ENCODE measurements at places on chromosomes 2 and 18.

GRCh38 chr18:9413576-9413975 is 61.7 kb upstream of the RALBP1 start:
- DNase-seq, result no peak

- DNase-seq, result no peak
Measured at GRCh38 chr2:160477032-160477431, 16.6 kb downstream of the RBMS1 start.

- DNase-seq, result no peak
Measured at GRCh38 chr2:19408592-19408991, 50.2 kb upstream of the OSR1 start.

GRCh38 chr2:124050833-124051497 is 25.9 kb downstream of the CNTNAP5 start:
- no peak for DNase-seq

GRCh38 chr18:67081482-67082211 is 434.9 kb downstream of the DSEL start:
- no peak for DNase-seq

GRCh38 chr2:205543937-205544702 is 138.2 kb upstream of the NRP2 start:
- no peak for DNase-seq

- no peak for DNase-seq
Measured at GRCh38 chr2:197134206-197134605, 176.4 kb downstream of the ANKRD44 start.

GRCh38 chr2:95031076-95031725 is 5.7 kb downstream of the MAL start:
- DNase-seq, result no peak

- DNase-seq, result no peak
Measured at GRCh38 chr2:218471036-218471435, 52.1 kb downstream of the VIL1 start.

- no peak for DNase-seq
Measured at GRCh38 chr2:138239902-138240491, 261.6 kb upstream of the SPOPL start.

DNA sequence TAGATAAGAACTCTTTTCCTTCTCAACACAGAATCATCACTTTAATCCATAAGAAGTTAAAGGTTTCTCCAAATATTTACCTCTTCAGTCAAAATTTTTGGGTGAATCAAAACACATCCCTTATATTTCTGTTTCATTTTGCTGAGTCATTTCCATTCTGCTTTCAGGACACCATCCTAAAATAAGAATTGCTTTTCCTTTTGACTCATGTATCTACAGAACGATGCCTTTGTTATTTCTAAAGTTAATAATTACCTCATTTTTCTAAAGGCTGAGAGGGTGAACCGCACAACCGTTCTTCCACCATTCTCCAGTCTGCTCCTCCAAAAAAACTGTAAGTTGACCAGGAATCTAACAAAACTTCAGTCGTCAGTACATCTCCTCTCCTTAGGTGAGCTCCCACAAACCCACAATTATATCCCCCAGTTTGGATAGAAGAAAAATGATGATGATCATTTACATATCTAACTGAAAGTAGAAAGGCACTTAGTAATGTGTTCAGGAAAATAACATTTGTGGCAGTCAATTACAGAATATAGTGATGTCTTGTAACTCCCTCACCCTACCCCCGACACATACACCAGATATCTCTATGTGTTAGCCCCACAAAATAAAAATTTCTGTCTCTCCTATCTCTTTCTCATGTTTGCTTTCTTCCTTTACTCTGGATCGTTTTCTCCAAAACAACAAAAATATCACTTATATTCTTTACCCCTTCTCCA is 162.5 kb downstream of the RAD51AP2 start:
- no peak for DNase-seq

DNA sequence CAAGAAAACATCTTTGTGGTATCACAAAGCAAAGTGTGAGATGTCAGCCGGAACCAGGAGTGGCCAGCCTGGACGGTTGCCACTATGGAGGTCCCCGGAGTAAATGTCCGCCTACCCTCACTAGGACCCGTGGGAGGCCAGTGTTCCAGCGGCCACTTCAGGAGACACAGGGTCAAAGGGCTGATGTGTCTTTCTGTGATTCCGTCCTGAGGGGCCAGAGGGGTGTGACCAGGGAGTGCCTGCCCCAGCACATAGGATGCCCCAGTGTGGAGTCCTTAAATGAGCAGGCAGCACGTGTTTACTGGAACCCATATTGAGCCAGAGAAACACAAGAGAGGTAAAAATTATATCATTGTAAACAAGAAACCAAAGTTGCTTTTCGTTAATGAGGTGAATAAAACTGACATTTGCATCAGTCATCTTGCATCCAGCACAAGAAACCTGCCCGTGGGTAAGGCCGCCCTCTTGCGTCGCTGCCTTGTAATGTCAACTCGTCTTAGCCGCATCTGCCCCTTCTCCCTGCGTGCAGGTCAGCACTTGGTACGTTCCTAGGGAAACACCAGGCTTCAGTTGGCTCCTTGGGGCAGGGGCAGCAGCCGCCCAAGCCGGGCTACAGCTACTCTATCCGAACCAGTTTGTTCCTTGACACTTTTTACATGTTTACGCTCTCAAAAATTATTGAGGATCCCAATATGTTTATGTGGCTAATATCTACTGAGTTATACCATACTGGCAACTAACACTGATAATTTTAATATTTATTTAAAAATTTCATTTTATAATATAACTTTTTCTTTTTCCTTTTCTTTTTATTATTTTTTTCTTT is 46.7 kb upstream of the LAPTM4A start:
- peak; percentile 83 for DNase-seq

GRCh38 chr2:88054782-88055370 is 707 bp downstream of the KRCC1 start:
- peak; percentile 36 for DNase-seq

DNA sequence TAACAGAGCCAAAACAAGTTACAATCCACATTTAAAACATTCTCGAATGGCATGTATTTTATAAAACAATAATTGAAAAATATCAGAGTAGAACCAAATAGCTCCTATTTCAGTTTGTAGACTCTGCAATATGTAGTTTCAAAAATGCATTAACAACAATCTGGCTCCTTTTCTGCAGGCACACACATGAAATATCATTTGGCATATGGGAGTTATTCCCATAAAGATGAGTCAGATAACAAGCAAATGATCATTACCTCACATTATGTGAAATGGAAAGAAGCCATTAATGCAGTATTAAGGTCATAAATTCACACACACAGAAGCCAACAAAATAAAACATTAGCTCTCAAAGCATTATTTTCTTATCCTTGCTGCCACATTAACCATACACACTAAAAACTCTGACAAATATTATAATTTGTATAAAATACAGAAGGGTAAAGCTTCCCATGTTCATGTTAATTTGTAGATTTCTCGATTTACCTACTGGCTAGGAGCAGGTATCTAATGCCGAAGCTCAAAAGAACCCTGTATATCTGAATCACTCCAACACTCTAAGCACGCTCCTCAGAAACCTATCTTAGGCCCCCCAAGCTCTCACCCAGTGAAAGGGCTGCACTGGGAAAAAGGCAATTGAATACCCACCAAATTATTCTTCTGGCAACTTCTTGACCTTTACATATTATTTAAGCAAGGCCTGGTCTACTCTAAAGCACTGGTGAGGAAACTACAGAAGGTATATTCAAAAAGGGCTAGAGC is 13.8 kb downstream of the NBAS start:
- no peak for DNase-seq

- no peak for DNase-seq
Measured at GRCh38 chr2:171747371-171747770, 60.1 kb downstream of the DYNC1I2 start.

DNA sequence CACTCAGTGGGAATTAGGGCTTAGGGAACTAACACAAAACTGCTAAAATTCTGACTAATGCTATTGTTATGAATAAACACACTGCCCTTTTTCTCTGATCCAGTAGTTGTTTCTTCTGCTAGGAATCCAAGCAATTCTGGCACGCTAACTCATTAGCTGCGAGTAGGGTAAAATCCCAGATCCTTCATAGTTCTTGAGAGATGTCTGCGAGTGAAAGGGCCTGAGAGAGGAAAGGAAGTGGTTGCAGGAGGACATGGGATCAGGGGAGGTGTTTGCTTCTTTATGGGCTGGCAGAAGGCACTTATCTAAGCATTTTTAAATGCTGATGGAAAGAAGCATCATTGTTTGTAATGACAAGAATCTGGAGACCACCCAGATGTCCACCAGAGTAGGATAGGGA is 9.4 kb downstream of the MAP3K19 start:
- no peak for DNase-seq

Data from NCI-H345 (cell line).